ENCODE measurements at places on chromosomes 11 and 22. TPM values are rescaled to one million over a fixed set of nuclear protein-coding genes. Genes with fewer than 3 reads are reported as not detected.

DNA sequence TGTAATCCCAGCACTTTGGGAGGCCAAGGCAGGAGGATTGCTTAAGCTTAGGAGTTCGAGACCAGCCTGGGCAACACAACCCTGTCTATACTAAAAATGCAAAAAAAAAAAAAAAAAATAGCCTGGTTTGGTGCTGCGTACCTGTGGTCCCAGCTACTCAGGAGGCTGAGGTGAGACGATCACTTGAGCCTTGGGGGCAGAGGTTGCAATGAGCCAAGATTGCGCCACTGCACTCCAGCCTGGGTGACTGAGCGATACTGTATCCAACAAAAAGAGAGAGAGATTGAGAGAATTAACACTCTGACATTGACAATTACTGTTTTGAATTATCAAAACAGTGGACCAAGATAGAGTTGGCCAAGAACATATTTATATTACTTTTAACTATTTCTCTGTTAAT lies 53.7 kb downstream of the SIK2 start:
- no peak for DNase-seq

DNA sequence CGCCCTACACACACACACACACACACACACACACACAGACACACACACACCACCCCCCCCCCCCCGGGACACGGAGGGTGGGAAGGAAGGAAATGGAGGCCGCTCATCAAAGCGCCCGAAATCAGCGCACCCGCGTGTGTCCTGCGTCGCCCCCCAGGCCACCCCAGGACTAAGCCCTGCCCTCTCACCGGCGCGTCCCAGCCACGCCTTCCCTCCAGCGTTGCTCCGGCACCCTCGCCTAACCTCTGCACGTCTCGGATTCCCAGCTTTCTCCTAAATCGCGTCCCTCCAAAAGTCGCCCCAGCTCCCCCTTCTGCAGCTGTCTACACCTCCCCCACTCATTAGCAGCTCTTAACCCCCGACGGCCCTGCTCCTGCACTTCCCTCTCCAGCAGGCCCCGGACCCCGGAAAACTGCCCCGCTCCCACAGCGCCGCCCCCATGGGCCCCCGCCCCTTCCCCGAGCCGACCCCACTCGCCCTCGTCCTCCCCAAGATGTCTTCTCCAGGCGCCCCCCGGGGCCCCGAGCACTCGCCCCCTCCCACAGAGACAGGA lies 557 bp downstream of the PACSIN2 start:
- DNase-seq = no peak

GRCh38 chr11:71214553-71215424 lies 37.6 kb downstream of the SHANK2 start:
- DNase-seq = no peak

DNA sequence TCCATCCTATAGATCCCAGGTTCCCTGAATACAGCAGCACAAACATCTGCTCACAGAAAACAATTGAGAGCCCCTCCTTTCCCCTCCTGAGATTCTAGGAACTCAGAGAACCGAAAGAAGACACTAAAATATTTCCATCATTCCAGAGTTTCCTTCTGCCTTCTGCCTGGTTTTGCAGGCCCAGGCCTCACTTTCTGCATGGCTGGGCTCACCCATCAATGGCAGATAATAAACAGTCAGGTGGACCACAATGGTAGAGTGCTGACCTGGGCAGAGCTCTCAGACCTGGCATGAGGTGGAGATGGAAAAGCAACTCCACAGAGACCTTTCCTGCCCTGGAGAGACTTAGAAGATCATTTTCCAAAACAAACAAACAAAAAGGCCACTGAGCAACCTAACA lies 389.1 kb downstream of the NXPE2 start:
- no peak for DNase-seq

The RIMBP3B gene
- 0.59 TPM for total RNA-seq

- DNase-seq = no peak
These were observed 21.7 kb upstream of the PLAAT3 start for GRCh38 chr11:63635762-63636465.

DNA sequence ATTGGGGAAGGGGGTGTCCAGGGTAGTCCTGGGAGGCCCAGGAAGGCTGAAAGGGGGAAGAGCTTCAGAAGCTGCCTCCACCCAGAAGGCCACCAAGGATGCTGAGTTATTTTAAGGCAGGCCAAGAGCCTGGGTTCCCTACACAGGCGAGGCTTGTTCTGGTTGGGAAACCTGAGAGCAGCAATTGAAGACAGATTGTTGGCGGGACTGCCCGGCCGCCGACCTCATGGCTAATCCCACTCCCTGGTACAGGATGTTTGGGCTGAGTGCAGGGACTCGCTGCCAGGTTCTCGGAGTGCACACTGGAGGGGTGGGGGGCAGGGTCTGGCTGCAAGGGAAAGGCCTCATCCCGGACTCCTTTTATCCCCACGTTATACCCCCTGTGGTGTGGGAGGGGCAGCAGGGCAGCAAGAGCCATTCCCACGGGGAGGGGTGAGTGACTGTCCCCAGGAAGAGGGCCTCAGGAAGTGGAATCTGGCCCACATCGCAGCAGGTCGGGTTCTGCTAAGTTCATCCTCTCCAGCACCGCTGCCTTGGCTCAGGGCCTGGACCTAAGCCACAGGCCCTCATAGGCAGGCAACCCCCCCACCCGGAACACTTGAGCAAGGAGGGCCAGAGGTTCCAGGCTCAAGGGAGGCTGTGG lies 43.6 kb upstream of the PRR5 start:
- DNase-seq = no peak

DNA sequence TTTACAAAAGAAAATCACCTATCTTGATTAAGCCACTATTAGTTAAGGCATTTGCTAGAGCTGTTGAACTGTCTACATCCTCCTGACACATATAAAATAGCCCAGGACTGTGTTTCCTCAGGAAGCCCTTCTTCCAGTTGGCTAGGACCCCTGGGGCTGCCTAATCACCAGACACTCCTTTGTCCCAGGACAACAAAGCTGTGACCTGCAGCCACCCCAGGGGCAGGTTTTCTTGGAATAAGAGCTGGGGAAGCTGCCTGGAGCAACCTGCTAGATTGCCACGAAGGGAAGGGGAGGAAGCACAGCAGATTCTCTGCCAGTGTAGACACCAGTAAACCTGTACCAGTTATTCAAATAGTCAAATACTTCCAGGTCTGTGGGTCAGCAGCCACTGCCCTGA lies 17.6 kb downstream of the CHST1 start:
- DNase-seq = peak; percentile 53

- DNase-seq = peak; percentile 75
These were observed 91.6 kb upstream of the PARVA start for GRCh38 chr11:12285811-12286222.

Measured in osteocyte (in vitro differentiated cells).